NCI-H2081 treated with DMSO at 0.1 percent for 48 hours (cell line): ENCODE measurements at places on chromosomes 4 and X.

- no peak for DNase-seq
These were observed 117.0 kb upstream of the SLC4A4 start for GRCh38 chr4:71221510-71222466.

DNA sequence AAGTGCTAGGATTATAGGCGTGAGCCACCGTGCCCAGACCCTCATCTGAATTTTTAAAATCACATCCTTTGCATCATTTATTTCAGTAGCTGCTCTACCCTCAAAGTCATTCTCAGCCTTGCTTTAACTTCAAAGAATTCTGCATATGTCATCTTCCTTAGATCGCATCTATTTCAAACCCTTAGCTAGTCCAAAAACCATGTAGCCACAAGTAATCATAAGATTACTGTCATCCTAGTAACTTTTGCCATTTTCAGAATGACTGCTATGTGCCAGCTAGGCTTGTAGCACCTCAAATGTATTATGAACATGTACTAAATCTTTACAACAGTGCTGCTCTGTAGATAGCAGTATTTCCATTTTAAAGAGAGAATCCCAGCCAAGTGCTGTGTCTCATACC lies 45.5 kb upstream of the KLF3 start:
- no peak for DNase-seq

DNA sequence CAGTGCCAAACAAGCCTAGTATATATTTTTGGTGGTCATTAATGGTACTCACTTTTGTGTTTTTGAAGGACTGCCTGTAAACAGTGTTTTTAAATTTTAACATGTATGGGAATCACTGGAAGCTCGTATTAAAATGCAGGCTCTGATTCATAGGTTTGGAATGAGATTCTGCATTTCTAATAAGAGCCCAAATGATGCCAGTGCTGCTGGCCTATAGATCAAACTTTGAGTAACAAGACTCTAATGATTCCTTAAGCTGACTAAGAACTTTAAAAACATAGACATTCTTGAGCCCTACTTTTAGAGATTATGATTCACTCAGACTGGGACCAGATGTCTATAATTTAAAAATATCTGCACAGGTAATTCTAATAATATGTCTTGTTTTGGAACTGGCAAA lies 823.2 kb upstream of the LCORL start:
- DNase-seq = no peak

GRCh38 chr4:37827030-37827685 lies 672 bp downstream of the PGM2 start:
- no peak for DNase-seq

DNA sequence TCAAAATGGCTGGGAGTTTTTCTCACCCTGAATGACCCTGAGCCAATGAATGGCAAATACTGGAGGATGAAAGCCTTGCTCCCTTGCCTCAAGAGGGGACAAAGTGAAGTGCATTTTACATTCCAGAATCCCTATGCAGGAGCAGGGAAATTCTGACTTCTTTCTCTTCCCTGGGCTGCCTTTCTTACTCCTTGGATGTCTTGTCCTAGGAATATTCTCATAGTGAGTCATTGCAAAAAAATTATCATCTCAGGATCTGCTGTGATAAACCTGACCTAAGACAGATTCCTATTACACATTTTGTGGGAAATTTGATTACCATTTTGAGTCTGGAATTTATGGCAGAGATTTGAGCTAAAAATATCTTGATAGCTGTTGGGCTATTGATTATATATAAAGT lies 199.9 kb downstream of the TMA16 start:
- no peak for DNase-seq

- DNase-seq = no peak
These were observed 100.6 kb downstream of the AKAP4 start for GRCh38 chrX:50100188-50100587.

- no peak for DNase-seq
These were observed 124.9 kb downstream of the PTTG2 start for GRCh38 chr4:38084877-38085711.

- DNase-seq = no peak
These were observed 694 bp downstream of the PDS5A start for GRCh38 chr4:39976945-39977488.

DNA sequence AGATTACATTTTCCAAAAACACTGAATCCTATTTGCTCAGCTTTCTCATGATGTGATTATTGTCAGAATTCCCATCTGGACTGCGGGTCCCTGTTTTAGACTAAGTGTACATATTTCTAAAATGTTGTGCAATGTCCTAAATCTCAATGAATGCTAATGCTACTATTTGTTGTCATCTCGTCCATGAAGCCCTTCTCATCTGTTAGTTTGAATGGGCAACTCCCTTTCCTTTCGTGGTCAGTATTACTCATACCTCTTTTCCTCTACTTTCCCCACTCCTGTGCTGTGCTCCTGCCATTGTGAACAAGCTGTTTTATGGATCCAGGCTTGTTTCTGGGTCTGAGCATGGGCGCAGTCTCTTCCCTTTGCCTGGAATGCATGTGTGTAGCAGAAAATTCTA lies 91.0 kb downstream of the MID1 start:
- DNase-seq = no peak

DNA sequence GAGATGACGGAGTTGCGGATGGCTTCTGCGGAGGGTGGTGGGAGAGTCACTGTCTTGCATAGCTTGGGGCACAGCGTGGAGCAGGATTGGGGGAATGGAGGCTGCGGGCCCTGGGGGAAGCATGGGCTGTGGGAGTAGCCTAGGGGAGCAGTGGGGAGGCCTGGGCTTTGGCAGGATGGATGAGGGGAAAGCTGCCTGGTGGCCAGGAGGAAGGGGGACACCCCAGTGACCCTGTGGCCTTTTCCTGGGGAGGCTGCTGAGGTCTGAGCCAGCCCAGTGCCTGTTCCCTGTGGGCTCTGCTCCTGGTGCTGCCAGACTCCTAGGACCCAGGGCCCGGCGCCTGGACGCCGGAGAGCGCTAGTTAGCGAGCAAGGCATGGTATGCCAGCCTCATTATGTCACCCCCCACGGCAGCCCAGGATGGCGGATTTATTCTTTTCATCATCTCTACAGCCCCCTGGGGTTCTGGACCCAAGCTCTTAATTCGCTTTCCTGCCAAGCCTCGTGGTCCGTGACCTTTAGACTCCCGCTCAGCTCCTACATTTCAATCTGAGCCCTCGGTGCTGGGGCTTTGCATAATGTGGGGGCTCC lies 39.8 kb downstream of the SORCS2 start:
- no peak for DNase-seq
